ENCODE measurements at places on chromosomes 2 and 18.

DNA sequence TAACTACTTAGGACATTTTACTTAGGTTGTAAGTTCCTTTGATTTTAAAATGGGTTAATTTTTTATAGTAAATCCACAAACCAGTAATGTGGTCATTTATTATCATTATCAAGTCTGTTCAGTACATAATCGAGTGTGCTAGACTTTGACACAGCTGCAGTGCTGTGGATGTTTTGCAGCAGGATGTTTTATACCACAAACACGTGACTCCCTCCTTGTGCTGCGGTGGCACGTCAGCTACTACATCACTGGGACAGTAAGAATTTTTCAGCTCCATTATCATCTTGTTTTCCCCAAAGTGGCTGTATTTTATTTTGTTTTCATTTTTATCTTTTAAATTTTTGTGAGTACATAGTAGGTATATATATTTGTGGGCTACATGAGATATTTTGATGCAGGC lies 70.0 kb downstream of the ATP9B start:
- peak; percentile 10 for DNase-seq

- DNase-seq: no peak
Observed at GRCh38 chr18:8812631-8813030, 107.3 kb downstream of the MTCL1 start.

DNA sequence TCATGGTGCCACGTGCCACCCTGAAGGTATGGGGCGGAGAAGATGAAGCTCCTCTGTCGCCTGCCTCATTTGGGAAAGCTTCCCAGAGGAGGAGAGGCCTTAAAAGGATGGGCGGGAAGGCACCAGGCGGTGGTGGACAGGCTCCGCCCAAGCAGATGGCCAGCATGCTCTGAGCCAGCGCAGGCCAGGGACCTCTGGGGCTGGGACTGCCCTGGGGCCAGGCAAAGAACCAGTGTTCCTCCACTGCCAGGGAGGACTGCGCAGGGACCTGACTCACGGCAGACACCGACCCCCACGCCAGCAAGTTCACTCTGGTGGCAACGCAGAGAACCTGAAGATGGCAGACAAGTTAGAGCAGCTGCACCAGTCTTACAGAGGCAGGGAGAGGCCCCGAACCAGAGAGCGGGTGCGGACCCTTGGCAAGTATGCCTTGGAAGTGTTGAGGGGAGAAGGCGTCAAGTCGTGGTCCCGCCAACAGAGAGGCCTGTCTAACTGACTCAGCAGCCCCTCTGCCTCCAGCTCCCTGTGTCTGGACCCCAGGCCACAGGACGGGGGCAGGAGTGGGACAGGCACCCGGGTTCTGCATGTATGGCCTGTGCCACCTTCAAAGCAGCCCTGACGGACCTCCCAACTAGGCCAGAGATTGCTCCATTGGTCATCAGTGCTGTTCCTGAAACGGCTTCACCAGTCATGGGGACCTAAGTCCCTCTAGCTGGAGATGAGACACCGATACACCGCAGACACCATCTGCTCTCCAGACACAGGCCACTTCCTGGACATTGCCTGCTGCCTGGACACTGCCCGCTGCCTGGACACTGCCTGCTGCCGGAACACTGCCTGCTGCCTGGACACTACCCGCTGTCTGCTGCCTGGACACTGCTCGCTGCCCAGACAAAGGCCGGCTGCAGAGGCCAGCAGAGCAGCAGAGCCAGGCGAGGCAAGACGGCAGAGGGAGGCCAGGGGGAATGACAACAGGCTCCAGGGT lies 124.7 kb downstream of the HDAC4 start:
- no peak for DNase-seq

DNA sequence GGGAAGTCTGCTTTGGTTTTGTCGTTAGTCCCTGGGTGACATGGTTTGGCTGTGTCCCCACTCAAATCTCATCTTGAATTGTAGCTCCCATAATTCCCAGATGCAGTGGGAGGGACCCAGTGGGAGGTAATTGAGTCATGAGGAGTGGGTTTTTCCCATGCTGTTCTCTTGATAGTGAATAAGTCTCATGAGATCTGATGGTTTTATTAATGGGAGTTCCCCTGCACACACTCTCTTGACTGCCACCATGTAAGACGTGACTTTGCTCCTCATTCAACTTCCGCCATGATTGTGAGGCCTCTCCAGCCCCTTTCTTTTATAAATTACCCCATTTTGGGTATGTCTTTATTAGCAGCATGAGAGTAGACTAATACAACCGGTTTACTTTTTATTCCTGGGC lies 405.8 kb upstream of the ID2 start:
- DNase-seq: no peak

GRCh38 chr18:7683753-7684152 lies 116.6 kb downstream of the PTPRM start:
- no peak for DNase-seq

DNA sequence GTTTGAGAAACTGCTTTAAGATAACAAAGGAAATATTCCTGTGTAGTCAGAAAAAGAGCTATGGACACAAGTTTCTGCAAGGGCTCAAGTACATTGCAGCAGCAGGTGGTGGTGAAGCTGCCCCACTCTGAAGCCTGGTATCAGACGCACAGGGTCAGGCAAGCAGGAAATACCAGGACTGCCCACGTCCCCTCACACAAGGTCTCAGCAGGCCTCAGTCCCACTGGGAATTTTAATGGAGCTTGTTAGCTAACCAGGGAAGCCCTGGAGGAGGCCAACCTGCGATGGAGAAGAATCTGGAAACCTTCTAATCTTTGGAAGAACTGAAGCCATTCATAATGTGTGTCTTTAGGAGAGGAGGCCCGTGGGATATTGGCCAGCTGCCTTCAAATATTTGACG lies 168.3 kb downstream of the UXS1 start:
- no peak for DNase-seq

- no peak for DNase-seq
Observed at GRCh38 chr2:96927405-96928171, 57.7 kb upstream of the SEMA4C start.

DNA sequence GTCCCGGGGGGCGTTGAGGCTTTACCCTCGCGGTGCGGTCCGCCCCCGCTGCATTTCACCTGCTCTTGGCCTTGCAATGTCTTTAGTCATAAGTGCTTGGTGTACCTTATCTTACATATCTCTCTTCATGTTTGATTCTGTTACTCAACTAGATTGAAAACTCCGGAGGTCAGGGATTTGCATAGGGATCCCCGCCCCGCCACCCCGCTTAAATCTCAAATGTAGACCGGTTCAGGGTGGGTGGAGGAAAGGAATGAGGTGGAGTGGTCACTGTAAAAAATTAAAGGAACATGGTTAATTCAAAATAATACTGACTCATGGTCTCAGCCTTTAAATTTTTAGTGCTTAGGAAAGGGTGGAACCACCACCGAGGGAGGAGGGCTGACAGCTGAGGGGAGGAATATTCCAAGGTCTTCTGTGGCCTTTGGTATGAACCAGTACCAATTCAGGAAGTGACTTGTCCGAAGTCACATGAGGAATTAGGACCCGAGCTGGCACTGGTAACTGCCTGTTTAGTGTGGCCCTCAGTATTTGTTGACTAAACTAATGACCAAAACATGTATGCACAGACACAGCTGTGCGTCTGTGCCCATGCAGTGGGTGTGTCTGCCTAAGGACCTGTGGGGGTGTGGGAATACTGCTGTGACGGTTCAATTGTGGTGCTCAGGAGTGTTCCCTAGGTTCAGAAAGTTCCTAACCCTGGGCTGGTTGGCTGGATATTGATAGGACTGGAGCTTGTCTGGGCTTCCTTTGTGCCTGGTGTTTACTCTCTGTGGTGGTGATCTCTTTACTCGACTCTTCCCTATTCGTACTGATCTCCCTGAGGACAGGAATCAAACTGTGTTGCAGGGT lies 1.0 kb downstream of the PLEKHB2 start:
- peak; percentile 59 for DNase-seq
